Activated T-helper 2 cell treated with anti-CD3 and anti-CD28 coated beads, Interferon-gamma antibody, Interleukin-2, Interleukin-4, amounts not matched to agents 10 μg/mL and 5 μg/mL and 100 μg/mL, durations not matched to agents 14 hours and 24 hours and 36 hours (primary cell): ENCODE measurements at places on chromosomes 7 and 10.

GRCh38 chr7:131281266-131282048 is 46.2 kb upstream of the MKLN1 start:
- peaks cover 2% of the 10 kb centered on the region for H3K27me3 ChIP-seq
- no peak for DNase-seq
- no peak overlapping the region for H3K27ac ChIP-seq

DNA sequence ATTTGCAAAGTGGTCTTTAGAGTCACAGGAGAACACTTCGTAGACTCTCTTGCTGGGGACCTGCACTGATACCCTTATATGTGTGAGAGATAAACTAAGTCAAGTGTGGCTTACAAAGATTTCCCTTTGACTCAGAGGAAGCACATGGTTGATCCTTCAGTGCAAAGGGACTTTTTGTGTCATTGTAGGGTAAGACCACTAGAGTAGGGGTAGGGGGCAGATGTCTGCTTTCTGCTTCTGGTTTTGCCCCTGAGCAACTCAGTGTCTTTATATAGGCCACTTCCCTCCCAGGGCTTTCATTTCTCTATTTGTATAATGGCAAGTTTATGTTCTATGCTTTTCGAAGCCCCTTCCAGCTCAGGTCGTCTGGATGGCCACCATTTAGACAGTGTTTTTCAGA is 281.7 kb downstream of the SORCS3 start:
- no peak for DNase-seq
- H3K27ac ChIP-seq: no peak overlapping the region
- H3K27me3 ChIP-seq: no peaks in the 10 kb centered on the region
- no peaks in the 10 kb centered on the region for H3K4me1 ChIP-seq
- no peak overlapping the region for H3K4me3 ChIP-seq
- H3K36me3 ChIP-seq: no peaks in the 10 kb centered on the region

- no peaks in the 10 kb centered on the region for H3K27me3 ChIP-seq
- peaks cover 53% of the 10 kb centered on the region for H3K4me1 ChIP-seq
- no peak for DNase-seq
- peak overlapping the region; percentile 80 for H3K27ac ChIP-seq
Observed at GRCh38 chr10:9028231-9028630, 973.7 kb downstream of the GATA3 start.

DNA sequence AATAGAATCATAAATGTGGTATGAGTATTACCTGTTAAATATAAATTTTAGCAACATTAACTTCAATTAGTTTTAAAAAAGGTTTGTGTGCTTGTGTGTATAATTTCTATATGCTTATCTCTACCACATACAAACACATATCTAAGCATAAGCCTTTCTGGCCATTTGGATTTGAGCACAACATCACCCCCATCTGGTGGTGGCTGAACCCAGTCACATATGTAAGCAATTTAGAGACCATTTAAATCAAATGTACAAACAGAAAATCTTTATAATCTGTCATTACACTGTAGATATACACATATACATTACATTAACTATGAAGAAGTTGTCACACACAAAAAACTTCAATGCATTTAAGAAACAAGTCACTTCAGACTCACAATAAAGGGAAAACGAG is 31.7 kb downstream of the GPR22 start:
- no peaks in the 10 kb centered on the region for H3K27me3 ChIP-seq
- H3K4me3 ChIP-seq: no peak overlapping the region
- peaks cover 3% of the 10 kb centered on the region for H3K36me3 ChIP-seq
- peaks cover 6% of the 10 kb centered on the region for H3K4me1 ChIP-seq

- peaks cover 9% of the 10 kb centered on the region for H3K36me3 ChIP-seq
- H3K27me3 ChIP-seq: no peaks in the 10 kb centered on the region
- DNase-seq: no peak
- peak overlapping the region; percentile 82 for H3K27ac ChIP-seq
- H3K4me3 ChIP-seq: peak overlapping the region; percentile 4
Observed at GRCh38 chr10:110324201-110324804, 19.6 kb upstream of the SMNDC1 start.

DNA sequence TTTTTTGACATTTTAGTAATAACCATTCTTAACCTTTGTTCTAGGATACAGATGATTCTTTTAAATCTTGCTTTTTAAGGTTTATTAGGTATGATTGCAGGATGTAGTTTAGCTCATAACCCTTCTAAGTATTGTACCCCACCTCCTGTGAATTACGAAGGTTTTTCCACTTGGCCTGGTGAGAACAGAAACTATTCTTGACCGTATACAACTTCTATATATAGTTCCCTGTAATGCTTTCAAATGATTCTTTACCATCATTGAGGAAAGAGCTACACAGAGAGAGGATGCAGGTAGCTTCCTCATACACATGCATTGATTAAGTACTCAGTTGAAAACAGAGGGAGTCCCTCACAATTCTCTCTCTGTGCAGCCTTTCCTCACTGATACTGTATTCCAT is 86.3 kb downstream of the PALS2 start:
- no peaks in the 10 kb centered on the region for H3K27me3 ChIP-seq
- H3K36me3 ChIP-seq: peaks cover 10% of the 10 kb centered on the region
- no peak overlapping the region for H3K4me3 ChIP-seq

- no peak overlapping the region for H3K4me3 ChIP-seq
- no peaks in the 10 kb centered on the region for H3K36me3 ChIP-seq
- H3K27me3 ChIP-seq: no peaks in the 10 kb centered on the region
Observed at GRCh38 chr7:87147500-87147899, 4.8 kb upstream of the DMTF1 start.

GRCh38 chr7:158710651-158711102 is 6.1 kb upstream of the NCAPG2 start:
- peaks cover 16% of the 10 kb centered on the region for H3K36me3 ChIP-seq
- no peak overlapping the region for H3K27ac ChIP-seq
- H3K4me3 ChIP-seq: no peak overlapping the region
- no peak for DNase-seq

DNA sequence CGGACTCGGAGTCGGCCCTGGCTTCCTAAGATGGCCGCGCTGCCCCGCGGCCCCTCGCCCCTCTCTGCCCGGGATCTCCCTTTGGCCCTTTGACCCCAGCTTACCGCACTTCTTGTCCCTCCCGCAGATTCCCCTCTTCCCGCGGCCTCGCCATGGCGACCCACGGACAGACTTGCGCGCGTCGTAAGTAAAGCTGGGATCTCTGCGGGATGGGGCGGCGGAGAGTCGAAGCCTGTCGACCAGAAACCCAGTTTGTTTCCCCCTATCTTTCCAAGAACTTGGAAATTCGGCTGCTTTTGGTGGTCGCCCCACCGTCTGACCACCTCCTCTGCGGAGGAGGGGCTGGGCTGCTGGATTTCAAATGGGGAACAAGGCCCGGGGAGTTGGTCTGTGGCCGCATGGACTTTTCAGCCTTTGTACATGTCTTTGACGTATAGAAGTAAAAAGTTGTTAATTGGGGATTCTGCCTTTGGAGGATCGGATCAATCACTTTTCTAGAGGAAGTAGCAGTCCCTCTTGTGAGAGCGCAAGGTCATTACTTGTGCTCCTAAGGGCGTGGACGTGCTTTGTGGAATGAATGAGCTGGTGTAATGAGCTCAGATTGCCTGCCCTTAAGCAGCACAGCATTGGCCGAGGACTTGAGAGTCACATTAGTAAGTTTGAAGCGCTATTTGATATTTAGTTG is 553 bp downstream of the VDAC2 start:
- peak; percentile 24 for DNase-seq
- H3K4me1 ChIP-seq: peaks cover 34% of the 10 kb centered on the region
- no peaks in the 10 kb centered on the region for H3K27me3 ChIP-seq

DNA sequence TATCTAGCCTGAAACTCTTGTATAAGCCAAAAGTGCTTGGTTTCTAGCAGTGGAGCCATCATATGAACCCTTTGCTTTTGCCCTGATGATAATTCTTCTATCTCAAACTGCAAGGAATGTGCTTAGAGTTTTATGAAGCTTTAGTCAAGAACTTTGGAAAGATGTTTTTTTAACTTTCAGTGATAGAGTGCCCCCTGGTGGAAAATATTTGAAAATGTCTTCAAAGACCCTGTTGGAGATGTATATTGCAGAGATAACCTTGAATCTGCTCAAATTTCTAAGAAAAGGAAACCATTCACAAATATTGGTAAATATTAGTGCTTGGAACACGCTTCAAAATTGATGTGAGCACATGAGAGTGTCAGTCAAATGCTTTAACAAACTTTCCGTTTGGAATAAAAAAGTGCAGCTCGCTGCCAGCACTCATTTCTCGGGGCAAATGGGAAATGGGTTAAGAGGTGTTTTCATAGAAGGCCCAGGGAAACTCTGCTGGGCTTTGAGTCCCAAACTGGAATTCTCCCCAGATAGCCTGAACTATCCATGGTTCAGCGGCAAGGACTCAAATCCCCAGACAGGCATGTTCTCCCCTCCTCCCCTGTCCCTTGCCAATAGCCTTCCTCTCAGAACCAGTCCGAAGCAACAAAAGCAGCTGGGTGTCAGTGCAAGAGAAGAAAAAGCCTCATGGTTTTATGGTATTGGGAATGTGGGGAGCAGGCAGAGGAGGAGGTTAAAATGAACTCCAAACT is 129.3 kb downstream of the MYOF start:
- DNase-seq: no peak
- no peaks in the 10 kb centered on the region for H3K27me3 ChIP-seq
- H3K36me3 ChIP-seq: peaks cover 19% of the 10 kb centered on the region
- no peak overlapping the region for H3K27ac ChIP-seq
- no peak overlapping the region for H3K4me3 ChIP-seq
- peaks cover 6% of the 10 kb centered on the region for H3K4me1 ChIP-seq

- DNase-seq: no peak
- H3K4me1 ChIP-seq: peaks cover 6% of the 10 kb centered on the region
- peaks cover 2% of the 10 kb centered on the region for H3K27me3 ChIP-seq
Observed at GRCh38 chr10:14639637-14640036, 135.1 kb downstream of the FAM107B start.

- H3K4me1 ChIP-seq: peaks cover 76% of the 10 kb centered on the region
- H3K4me3 ChIP-seq: peak overlapping the region; percentile 1
- no peak for DNase-seq
- H3K27ac ChIP-seq: peak overlapping the region; percentile 87
Observed at GRCh38 chr10:62062752-62063512, 161.4 kb downstream of the ARID5B start.

GRCh38 chr7:12715372-12716133 is 28.1 kb downstream of the ARL4A start:
- H3K27ac ChIP-seq: no peak overlapping the region
- H3K27me3 ChIP-seq: no peaks in the 10 kb centered on the region
- DNase-seq: peak; percentile 17
- peaks cover 28% of the 10 kb centered on the region for H3K4me1 ChIP-seq
- H3K36me3 ChIP-seq: peaks cover 6% of the 10 kb centered on the region
- H3K4me3 ChIP-seq: no peak overlapping the region
